ENCODE measurements at places on chromosomes 16 and 17. TPM values are rescaled to one million over a fixed set of nuclear protein-coding genes. Genes with fewer than 3 reads are reported as not detected.

DNA sequence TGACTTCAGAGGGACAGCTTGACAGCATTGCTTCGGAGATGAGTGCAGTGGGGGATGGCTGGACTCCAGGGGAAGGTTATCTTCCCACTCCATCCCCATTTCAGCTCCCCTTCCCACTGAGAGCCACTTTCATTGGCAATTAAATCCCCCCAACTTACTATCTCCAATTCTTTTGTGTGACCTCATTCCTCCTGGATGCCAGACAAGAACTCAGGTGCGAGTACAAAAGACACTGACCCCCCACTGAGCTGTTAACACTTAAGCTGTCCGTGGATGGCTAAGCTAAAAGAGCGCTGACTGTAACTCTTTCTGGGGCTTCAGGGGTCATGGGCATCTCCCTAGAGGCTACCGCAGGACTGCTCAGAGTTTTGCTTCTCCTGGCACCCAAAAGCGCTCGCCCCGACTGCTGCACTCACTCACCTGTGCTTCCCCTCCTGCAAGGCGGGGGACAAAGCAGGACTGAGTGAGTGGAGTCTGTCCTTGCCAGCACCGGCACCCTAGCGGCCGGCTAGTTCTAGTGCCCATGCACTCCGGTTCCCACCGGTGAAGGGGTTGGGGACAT, 44.8 kb upstream of the FBXO47 start:
- no peak for DNase-seq

GRCh38 chr17:7336240-7337175, at the start of gene ACAP1:
ACAP1 (plus strand) TSS chr17:7336529; CDS start chr17:7336735, 206 bp downstream.
- no peak for DNase-seq

Gene DDX19B
- 23.9 TPM for total RNA-seq

Gene MYL11
- 1.3 TPM for total RNA-seq

- no peak for DNase-seq
Observed at GRCh38 chr17:59378675-59379074, 47.2 kb downstream of the YPEL2 start.

- no peak for DNase-seq
Observed at GRCh38 chr16:74053826-74054225, 242.8 kb upstream of the PSMD7 start.

GRCh38 chr16:79601931-79602627, 1.5 kb upstream of the MAF start:
- peak; percentile 89 for DNase-seq

Gene SHISA9
- 0.89 TPM for total RNA-seq

DNA sequence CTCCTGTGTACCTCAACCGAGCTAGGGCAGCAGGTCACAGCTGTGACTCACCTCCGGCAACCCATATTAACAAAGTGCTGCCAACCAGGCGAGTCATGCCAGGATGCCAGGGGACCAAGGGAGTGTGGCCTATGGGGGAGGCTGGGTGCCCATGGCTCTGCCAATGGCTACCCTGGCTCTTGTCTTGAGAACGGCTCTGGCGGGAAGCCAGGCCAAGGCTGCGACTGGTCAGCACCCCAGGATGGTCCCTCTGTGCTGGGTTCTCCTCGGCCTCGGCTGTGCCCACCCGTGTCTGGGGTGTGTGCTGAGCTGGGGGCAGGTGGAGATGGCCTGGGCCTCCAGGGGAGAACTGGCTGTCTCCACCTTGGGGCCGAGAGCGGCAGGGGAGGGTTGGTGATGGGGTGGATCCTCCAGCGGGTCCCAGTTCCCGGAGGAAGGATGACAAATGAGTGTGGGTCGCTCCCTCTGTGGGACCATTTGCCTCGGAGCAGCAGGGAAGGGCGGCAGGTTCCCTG, 75.8 kb downstream of the MRC2 start:
- DNase-seq = peak; percentile 44

Gene SLFN5
- total RNA-seq = 18.3 TPM

Gene NHERF1
- 568 TPM for total RNA-seq

GRCh38 chr16:30722443-30722842, 23.5 kb downstream of the SRCAP start:
- no peak for DNase-seq

GRCh38 chr17:34961093-34961911, at the start of the genes CCT6B and ZNF830:
CCT6B (minus strand) TSS chr17:34961460; CDS start chr17:34961393, 67 bp downstream.
ZNF830 (plus strand) TSS chr17:34961540; CDS start chr17:34961567, 27 bp downstream.
- DNase-seq = peak; percentile 96

Gene MFSD11
- total RNA-seq = 21.1 TPM

DNA sequence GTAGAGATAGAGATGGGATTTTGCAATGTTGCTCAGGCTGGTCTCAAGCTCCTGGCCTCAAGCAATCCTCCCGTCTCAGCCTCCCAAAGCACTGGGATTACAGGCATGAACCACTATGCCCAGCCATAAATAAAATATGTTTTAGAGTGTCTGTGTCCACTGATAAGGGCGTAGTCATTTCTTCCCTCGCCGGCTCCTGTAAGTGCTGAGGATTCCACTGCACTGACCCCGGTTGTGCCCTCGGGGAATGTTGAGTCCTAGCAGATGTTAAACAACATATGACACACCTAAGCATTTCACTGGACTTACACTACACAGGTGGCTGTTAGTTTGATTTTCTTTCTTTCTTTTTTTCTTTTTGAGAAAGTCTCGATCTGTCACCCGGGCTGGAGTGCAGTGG, 5.6 kb upstream of the SHMT1 start:
- DNase-seq = no peak

DNA sequence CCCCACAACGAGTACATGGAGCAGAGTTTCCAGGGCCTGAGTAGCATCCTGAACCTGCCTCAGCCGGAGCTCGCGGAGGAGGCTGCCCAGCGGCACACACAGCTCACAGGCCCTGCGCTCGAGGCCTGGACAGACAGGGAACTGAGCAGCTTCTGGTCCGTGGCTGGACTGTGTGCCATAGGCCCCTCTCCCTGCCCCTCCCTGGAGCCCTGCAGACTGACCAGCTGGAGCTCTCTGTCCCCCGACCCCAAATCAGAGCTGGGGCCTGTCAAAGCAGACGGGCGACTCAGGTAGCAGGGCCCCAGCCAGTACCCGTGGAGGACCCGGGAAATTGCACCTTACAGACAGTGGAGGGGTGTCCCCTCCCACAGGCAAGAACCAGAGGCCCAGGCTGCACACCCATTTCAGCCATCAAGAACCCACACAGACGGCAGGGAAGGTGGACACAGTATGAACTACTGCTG, 13.0 kb downstream of the MRPL27 start:
- DNase-seq = no peak

Gene ASGR1
- total RNA-seq = 5.0 TPM

GRCh38 chr16:70395345-70395901, 43.5 kb downstream of the ST3GAL2 start:
- peak; percentile 58 for DNase-seq

- no peak for DNase-seq
Observed at GRCh38 chr17:64775701-64776570, 113.8 kb upstream of the SMURF2 start.

DNA sequence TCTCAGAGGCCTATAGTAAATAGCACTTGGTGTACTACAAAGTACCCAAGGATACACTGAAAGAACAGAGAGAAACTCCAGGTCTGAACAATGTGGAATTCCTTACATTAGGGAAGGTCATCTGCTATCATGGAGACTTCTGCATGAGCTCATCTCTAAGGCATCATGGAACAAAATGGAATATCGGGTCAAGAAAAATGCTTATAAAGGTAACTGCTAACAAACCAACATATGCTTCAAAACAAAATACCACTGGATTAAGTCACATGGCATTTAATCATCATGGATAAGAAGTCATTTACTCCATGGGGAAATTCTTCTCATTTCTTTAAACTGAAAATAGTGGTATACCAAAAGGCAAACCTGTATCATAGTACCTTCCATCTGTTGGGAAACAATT, 34.2 kb downstream of the TXNDC11 start:
- DNase-seq = no peak

DNA sequence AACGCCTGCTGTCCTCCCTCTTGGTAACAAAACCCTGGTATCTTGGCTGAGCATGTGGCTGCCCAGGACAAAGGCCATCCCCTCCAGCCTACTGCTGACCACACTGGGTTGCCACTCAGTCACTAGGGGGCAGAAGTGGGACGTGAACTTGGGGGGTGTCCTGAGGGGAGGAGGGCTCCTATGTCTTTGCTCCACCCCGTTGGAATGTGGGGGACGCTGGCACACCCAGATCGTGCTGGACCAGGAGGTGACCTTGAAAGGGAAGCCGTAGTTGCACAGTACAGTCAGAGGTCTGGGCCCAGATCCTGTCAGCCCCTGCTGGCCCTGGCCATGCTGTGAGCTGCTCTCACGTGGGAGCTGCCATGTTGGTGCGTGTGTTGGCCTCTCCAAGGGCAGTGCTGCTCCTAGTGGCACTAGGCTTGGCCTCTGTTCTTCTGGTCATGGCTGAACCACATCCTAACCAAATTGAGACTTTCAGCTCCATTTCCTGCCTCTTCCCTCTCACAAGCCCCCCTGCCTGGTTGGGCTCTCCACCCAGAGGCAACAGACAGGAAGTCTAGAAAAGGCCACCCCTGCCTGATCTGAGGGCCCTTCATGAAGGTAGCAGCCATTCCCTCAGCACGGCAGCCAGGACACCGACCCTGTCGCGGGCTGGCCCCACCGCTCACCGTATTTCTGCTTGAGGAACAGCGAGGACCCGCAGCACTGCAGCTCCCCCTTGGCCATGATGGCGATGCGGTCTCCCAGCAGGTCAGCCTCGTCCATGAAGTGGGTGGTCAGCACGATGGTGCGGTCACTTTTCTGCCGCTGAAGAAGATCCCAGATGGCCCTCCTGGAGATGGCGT, 29.0 kb upstream of the RNPS1 start:
- no peak for DNase-seq

- no peak for DNase-seq
Observed at GRCh38 chr17:16929035-16929680, 42.8 kb downstream of the TNFRSF13B start.

GRCh38 chr17:32206861-32207260, 58.8 kb upstream of the RHBDL3 start:
- DNase-seq = no peak

Gene SPNS3
- total RNA-seq = 1.8 TPM

- DNase-seq = no peak
Observed at GRCh38 chr16:14263011-14263410, 191.9 kb downstream of the MRTFB start.

DNA sequence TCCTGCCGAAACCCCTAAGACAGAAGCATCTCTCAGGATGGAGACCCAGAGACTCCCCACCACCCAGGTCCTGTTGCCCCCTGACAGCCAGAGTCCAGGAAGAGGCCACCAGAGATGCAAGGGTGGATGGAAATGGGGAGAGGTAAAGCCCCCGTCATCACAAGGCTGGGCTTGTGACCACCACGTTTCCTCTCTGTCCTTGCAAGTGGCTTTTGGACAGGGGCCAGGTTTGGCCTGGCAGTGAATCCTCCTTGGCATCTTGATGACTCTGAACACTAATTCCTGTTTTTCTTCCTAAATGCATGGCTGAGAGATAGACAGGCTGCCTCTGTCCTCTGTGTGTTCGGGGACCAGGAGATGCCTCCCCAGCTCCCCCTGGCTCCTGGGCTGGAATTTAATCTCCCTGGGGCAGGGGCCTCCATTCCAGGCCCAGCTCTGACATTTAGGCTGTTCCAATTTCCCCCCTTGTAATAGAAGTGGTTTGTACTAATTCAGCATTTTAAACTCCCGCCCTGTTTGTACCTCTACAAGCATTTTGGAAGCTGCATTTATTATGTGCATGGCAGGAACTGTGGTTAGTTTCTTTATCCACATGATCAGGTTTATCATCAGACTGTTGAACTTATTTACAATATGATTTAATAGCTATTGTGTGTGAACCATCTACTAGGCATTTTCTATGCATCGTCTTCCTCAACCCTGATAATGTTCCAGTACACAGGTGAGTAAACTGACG, 116.1 kb upstream of the IRX6 start:
- no peak for DNase-seq

Gene MPP2
- total RNA-seq = 7.0 TPM

Gene STAC2
- 1.3 TPM for total RNA-seq

DNA sequence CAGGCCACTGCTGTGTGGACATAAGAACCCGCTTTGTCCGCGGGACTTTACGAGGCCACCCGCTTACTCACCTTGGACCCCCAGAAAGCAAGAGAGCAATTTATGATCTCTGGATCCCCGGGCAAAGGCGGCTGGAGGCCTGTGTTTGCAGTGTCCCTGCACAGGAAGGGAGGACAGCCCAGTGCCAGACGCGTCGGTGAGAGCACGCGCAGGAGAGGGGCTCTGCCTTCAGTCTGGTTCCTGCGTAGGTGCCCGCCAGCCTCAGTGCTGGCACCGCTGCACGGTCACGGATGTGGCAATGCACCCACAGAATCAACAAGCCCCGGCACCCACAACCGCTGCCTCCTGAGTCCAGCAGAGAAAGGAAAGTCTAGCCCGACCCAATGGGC, 248.4 kb downstream of the C16orf95 start:
- no peak for DNase-seq

Gene CD19
- total RNA-seq = 1.4 TPM
